ENCODE measurements at places on chromosomes 13 and 19.
A peak's percentile ranks its signal among the peaks of the same experiment; 100 is the strongest.

DNA sequence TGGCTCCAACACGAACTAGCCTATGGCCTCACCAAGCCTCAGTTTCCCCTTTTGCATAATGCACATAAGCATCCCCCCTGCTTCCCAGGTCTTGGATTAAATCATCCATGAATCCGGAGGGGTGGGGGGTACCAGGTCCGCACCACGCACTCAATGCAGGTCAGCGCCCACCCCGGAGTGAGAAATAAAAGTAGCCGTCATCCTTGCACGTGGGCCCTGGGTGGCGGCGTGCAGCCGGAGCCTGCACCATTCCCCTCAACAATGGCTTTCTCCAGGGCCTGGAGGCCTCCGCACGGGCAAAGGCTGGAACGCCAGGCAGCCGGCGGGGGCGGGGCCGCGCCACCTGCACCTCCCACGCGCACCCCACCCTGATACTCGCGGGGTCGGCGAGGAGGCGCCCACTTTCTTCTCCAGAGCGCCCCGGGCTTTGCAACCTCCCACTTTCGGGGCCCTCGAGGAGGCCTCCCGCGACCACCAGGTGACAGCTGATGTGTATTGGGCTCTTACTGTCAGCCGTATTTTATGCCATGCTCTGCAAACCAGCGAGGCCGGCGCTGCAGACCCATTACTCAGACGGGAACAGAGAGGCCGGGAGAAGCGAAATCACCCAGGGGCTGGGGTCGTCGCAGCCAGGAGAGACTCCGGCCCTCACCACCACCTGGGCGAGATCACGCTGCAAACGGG, 767 bp upstream of the GADD45B start:
- DNase-seq: peak; percentile 75

GRCh38 chr13:42720113-42720857, 61.1 kb upstream of the FAM216B start:
- DNase-seq: peak; percentile 18

DNA sequence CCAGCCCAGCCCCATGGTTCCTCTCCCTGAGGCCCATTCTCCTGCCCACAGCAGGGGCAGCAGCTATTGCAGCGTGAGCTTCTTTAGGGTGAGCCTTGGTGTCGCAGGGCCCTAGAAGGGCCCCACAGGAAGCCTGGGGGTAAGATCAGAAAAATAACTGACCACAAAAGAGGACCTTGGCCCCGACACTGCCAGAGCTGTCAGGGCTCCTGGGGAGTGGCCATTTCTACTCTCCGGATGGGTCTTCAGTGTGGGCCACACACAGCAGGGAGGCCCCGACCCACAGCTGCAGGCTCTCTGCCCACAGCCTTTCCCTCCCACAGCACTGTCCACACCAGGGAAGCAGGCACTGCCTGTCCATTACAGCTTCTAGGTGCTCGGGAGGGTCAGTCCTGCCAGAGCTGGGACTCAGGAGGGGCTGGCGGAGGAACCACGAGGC, 3.5 kb upstream of the SIGLEC8 start:
- DNase-seq: no peak

DNA sequence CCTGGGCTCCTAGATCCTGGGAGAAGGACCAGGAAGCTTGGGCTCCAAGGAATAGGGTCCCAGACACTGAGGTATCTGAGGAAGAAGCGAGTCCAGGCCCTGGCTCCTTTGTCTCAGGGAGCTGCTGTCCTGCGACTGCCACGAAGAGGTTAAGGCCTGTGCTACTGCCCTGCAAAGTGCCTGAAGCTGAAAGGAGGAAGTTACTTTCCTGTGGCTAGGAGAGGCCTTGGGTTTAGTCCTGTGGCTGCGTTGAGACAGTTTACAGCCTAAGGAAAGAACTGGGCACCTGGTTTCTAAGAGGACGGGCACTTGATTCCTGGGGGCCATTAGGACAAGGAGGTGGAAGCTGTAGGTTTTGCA, 2.8 kb downstream of the MYADM start:
- DNase-seq: peak; percentile 79

DNA sequence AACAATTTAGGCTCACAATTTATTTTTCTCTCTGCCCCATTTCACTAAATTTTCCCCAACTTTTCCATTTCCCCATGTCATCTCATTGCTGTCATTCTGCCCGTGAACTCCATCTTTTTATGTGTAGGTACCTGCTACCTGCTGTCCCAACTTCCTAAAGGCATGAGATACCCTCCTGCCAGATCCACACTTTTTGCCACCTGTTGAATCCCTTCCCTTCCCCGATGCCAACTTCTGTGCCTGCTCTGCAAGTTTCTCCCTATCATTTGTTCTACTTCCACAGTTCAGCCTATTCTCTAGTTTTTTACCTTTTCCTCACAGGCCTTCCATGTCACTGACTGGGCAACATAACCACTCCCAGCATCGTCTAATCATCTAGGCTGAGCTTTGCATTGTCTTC, 607.5 kb upstream of the KLF12 start:
- no peak for DNase-seq

- peak; percentile 14 for DNase-seq
Observed at GRCh38 chr19:46288896-46289588, 7.8 kb upstream of the HIF3A start.

DNA sequence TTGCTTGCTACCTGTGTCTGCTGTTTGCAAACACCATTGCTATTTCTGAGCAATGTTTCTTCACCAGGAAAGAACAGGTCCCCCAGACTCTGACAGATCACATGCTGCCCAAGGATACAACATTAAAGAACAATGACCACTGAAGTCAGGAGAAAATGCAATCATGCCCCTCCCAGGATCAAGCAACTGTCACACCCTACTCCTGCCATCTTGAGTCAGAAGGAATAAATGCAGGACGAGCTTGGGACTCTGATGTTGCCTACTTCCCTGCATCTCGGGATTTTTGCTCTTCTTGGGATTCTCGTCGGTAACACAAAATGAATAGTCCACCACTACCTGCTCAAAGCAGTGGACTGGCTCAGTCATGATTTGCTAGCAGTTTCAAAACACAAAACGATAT, 490.6 kb downstream of the COG6 start:
- no peak for DNase-seq

GRCh38 chr13:36919171-36919832, 736 bp downstream of the SMAD9 start:
- DNase-seq: peak; percentile 15

DNA sequence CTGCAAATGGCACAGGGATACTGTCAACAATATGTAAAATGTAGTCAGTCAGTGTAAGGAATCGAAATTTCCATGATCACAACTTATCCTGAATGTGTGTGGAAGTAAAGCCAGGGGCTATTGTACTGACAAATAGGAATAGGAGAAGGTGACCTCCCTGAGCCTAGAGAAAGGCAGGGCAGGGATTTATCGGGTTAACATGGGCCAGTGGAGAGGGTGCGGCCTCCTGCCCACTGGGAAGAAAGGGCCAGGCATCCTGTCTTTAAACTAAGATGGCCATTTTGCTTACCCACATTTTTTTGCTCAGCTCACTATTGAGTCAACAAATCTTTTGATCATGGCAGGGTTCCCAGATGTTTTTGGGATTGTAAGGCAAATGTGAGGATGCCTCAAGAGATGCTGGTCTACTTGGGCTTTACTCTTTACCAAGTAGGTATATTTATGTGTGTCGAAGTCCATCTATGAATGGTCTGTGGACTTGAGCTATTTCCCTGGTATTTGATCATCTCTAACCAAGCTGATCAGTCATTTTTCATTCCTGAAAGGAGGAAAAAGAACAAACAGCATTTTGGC, 116.6 kb upstream of the RNF113B start:
- no peak for DNase-seq

- DNase-seq: no peak
Observed at GRCh38 chr19:3176715-3177501, 1.7 kb upstream of the S1PR4 start.

GRCh38 chr13:66553391-66553790, 676.7 kb downstream of the PCDH9 start:
- no peak for DNase-seq

Data from KBM-7 (cell line).